ENCODE measurements at places on chromosomes 2 and 18.

- DNase-seq, result no peak
Observed at GRCh38 chr2:134553657-134554056, 165.1 kb downstream of the TMEM163 start.

DNA sequence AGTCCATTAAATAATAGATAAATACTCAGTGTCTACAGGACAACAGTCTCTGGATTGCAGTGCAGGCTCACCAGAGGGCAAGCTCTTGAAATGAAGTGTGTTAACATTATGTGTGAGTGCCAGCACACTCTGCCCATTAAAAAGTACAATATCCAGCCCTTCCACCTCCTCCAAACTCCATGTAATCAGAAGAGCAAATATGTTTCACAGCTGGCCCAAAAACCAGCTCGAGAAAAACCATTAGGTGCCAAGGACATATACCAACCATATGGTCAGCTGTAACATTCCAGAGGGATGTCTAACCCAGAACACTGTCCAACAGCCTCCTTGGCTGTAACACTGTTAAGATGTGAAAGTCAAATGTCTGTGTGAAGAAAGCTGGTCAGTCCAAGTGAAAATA, 112.2 kb downstream of the ZNF385B start:
- no peak for DNase-seq

- DNase-seq, result no peak
Observed at GRCh38 chr2:67108231-67108630, 288.9 kb upstream of the ETAA1 start.

DNA sequence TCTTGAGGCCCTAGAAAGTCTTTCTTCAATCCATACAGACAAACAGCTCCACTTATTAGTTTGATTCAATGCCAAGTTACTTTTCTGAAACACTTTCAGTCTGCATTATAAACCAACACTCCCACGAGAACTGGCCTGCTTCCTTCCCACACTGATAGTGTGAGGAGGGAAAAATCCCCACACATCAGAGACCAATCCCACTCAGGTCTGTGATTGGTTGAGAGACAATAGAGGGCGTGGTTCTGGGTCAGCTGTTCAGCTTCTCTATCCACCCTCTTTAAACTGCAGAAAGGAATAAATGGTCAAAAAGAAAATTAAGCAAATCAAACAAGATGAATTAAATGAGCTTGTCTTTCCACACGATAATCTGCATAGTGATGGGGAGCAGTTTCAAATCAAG, 152.5 kb downstream of the NRP2 start:
- DNase-seq, result no peak

DNA sequence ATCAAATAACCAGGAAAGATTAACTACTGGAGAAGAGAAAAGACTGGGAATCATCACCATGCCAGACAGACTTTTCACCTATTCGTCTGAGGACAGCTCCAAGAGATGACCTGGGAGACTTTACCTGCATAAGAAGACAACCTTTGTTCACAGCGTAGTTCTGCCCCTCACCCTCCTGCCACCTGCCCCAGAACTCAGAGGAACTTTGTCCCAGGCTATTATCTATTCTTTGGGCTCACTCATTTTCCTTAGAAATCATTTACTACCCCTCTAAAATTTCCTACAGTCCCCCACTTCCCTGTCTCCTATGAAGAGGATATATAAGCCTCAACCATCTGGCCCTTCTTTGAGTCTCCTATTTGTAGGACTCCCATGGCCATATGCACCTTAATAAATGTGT, 19.3 kb upstream of the COPS8 start:
- DNase-seq, result no peak

DNA sequence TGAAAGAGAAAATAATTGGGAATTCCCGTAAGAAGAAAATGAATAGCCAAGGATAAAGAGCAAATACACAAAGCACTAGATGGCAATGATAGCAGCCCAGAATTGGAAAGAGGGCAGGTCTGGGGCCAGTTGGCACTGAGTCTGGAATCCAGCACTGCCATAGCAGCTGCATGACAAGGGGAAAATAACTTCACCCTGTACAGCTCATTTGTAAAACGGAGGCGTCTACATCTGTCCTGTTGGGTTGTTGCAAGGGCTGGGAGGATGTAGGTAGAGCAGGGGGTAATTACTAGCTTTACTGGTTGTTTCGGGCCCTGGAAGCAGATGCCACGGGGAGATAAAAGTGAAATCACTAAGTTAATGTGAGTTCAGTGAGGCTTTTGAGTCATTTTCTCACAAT, 110.0 kb upstream of the RASGRP3 start:
- no peak for DNase-seq

DNA sequence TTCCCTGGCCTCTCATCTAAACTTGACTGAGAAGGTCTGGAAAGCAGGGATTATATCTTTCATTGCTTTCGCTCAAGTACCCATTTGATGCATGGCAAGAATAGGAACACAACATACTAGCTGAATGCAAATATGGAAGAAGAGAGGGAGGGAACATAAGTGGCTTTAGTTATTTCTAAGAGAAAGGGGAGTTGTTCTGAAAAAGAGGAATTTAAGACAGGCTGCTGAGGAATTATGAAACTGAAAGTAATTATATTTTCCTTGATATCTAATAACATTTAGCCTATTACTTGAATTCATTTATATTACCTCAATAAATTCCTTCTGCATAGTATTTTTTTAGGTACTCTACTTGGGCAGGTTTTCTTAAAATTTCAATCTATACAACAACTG, 105.8 kb upstream of the TTN start:
- no peak for DNase-seq

DNA sequence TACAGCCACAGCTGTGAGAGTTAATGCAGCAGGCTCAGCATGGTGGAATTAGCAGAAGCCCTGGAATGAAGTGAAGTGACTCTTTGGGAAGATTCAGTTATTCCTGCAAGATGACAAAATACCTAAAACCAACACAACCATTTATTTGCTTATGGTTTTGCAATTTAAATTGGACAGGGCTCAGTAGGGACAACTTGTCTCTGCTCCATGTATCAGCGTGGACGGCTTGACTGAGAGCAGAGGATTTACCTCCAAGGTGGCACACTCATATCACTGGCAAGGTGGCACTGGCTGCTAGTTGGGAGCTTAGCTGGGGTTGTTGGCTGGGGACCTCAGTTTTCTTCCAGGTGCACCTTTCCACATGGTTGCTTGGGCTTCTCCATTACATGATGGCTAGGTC, 58.3 kb downstream of the LTBP1 start:
- no peak for DNase-seq

DNA sequence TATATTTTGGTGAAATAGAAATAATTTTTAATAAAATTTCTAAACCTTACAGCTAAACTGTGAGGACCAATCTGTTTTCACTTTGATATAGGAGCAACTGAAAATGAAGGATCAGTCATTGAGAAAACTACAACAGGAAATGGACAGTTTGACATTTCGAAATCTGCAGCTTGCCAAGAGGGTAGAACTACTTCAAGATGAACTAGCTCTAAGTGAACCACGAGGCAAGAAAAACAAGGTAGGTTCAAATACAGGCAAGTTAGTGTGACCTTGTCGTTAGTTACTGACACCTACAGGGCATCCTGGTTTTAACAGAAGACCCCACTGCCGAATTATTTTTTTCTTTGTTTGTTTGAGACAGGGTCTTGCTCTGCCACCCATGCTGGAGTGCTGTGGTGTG, 75.5 kb upstream of the STON1 start:
- no peak for DNase-seq

DNA sequence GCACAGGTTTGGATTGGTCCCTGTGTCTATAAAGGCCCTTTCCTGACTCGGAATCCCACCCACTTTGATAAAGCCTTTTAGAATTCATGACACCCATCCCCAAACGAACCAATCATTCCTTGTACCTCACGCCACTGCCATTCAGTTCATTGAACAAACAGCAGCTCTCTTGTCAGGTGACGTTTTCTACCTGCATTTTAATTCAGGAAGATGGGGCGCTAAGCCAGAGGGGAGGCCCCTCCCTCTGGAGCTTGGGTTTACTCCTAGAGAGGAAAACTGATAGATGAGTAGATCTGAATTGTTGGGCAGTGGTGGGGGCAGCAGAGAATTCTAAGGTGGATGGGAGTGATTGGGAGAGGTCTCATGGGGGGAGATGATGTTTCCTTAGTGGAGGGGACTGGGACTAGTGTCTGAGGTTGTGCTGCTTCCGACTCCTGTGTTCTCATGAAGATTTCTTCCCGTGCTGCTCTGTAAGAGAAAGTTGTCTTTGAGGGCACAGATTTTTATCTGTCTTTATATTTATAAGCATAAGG, 9.6 kb downstream of the RRM2 start:
- no peak for DNase-seq

DNA sequence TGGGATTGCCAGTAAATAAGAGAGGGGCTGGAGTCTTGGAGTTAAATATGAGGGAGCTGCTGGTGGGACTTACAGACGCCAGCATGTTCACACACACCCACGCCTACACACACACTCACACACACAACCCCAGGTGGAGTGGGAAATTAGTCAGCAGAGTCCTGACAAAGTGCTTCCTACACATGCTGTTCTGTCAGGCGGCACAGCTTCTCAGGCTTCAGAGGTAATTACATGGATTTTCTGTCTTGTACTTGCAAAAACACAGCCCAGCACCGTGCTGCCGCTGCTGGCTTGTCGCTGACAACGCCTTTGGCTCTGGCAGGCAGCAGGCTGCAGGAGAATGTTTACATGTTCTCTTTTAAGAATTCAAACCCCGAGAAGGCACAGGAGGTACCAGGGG, 1186.3 kb upstream of the CELF4 start:
- DNase-seq, result no peak

GRCh38 chr2:26521054-26521912, 43.4 kb upstream of the OTOF start:
- DNase-seq, result no peak

GRCh38 chr18:27121108-27121507, 64.0 kb downstream of the CHST9 start:
- no peak for DNase-seq

DNA sequence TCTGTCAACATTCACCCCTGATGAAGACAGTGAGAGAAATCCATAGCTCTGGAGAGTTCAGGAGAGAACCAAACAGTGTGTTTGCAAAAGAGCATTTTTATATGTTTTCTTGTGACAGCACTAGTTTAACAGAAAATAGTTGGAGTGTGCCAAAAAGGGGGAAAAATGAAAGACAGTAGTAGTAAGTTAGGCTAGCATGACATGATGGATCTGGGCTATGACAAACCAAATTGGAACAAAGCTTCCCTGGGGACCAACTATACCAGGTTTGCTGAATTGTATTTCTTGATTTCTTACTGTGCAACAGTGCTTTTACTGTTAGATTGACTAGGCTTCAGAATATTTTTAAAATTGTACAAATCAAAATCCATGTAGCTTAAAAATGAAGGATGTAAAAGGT, 159.8 kb downstream of the ARHGAP15 start:
- no peak for DNase-seq

DNA sequence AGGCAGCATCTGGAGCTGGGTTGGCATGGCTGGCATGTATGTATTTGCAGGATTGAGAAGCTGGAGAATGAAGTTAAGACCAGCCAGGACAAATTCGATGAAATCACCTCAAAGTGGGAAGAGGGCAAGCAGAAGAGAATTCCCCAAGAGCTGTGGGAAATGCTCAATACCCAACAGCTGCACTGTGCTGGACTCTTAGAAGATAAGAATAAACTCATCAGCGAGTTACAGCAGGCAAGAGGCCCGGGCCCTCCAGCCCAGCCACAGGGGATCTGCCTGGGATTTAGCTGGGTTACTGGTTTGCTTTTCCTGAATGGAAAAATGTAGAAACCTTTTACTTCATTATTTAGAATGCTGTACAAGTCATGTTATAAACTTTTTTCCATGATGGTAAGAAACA, 22.5 kb downstream of the DRC1 start:
- no peak for DNase-seq

GRCh38 chr2:20571231-20571630, 79.7 kb downstream of the HS1BP3 start:
- DNase-seq, result no peak

DNA sequence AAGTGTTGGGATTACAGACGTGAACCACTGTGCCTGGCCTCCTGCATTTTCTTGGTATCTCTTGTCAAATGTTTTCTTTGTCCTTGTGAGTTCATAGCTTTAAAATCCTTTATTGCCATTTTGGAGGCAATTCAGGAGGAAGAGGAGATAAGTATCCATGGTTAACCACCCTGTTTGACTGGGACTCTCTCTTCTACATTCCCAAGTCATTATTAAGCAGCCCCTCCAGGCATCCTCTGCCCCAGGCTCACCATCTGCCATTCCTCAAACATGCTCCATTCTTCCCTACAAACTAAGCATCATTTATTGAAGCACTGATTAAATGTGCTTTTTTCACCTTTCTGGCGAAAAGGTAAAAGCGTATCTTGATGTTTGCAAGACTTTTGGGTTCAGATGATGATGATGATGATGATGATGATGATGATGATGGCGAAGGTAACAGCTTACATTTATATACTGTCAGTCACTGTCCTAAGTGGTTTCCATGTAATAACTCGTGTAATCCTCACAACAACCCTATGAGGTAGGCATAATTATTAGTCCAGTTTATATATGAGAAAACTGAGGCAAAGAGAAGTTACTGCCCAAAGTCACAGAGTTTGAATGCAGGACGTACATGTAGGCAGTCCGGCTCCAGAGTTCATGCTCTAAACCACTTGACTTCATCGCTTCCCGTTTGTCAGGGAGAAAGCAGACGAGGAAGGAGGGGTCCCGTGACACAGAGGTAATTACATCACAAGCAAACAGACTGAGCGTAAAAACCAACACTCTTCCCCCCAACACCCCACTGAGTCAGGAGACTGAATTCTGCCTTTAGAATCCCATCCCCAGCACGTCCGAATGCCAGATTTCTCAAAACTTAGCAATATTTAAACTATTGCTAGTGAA, 69.7 kb upstream of the ACKR3 start:
- DNase-seq, result no peak

DNA sequence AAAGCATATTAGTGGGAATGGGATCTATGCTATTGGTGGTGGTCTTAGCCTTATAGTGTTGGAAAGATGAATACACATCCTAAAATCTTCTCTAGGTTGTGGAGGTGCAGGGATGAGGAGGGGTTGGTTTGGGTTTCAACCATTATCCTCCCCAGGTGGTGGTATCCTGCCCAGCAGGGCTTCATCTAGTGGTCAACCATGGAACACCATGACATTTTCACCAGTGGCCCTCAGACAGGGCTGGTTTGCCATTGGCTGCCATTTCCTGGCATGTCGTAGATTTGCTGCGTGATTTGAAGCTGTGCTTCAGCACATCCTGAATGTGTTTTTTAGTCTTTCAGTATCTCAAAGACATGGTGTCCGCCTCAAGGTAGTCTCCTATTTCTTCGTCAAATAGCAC, 391.2 kb upstream of the HNRNPA3 start:
- no peak for DNase-seq

- no peak for DNase-seq
Observed at GRCh38 chr18:80232710-80233109, 14.6 kb downstream of the PARD6G start.

DNA sequence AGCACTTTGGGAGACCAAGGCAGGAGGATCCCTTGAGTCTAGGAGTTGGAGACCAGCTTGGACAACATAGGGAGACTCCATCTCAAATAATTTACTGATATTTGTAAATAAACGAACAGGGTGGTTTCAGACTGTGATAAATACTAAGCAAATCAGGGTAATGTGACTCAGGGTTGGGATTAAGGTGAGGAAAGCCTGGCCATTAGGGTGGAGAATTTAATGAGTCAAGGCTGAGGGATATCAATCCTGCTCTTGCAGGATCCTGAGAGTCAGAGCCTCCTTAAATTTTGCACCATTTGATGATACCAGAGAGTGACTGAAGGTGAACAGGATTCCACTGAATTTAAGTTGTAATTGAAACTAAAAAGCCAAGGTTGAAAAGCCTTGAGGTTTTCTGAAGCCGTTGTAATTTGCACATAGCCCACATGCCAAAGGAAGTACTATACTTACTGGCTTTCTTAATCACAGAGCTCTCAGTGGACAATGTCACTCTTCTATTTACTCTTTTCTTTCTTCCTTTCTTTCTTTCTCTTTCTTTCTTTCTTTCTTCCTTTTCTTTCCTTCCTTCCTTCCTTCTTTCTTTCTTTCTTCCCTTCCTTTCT, 28.6 kb upstream of the AP1S3 start:
- no peak for DNase-seq
